Stimulated activated CD8-positive, alpha-beta memory T cell treated with anti-CD3 and anti-CD28 coated beads, Interleukin-2, amount 100 ng/mL, for 1 hour (primary cell): ENCODE measurements at places on chromosomes 6 and 20.

GRCh38 chr6:5522147-5522546 lies 260.8 kb downstream of the FARS2 start:
- DNase-seq = no peak

DNA sequence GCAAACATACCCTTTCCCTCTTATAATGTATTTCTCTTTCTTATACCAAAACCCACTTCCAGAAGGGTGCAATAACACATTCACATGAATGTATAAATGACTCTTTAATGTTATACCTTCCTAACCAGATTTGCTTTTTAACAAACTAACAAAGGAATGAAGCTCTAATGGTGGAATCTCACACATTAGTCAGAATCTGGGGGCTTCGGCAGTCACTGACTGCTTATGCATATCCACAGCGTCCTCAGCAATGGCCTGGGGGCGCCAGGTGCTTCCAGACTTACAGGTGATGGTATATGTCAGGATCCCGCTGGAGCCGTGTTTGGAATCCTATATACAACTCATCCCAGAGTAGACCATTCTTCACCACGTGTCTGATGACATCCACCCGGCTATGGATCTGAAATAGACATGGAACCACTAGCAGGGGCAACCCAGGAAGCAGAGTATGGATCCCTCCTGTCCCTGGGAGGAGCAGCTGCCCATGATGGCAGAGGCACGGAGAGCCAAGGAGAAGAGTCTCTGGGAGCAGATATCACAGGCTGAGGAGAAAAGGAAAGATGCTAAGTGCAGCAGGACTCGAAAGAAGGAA lies 150.8 kb upstream of the RIPOR2 start:
- no peak for DNase-seq

GRCh38 chr20:51768759-51769517 lies 748 bp upstream of the ATP9A start:
- no peak for DNase-seq

DNA sequence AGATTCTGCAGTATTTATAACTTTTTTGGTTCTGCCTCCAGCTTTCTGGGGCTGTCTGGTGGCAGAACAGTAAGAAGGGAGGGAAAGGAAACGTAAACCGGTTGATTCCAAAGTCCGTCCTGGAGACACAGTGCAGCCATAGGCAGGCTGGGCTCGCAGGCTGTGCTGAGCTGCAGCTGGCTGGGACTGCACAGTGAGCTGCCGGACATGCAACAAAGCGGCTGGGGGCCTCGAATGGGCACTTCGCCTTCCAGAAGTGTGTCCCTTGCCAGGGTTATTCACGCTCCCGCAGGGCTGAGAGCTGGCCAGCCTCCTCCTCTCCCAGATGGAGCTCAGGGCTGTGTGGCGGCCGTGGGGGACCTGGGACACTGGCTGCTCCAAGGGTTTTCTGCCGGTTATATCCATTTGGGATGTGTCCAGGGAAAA lies 78.1 kb upstream of the CD93 start:
- no peak for DNase-seq

DNA sequence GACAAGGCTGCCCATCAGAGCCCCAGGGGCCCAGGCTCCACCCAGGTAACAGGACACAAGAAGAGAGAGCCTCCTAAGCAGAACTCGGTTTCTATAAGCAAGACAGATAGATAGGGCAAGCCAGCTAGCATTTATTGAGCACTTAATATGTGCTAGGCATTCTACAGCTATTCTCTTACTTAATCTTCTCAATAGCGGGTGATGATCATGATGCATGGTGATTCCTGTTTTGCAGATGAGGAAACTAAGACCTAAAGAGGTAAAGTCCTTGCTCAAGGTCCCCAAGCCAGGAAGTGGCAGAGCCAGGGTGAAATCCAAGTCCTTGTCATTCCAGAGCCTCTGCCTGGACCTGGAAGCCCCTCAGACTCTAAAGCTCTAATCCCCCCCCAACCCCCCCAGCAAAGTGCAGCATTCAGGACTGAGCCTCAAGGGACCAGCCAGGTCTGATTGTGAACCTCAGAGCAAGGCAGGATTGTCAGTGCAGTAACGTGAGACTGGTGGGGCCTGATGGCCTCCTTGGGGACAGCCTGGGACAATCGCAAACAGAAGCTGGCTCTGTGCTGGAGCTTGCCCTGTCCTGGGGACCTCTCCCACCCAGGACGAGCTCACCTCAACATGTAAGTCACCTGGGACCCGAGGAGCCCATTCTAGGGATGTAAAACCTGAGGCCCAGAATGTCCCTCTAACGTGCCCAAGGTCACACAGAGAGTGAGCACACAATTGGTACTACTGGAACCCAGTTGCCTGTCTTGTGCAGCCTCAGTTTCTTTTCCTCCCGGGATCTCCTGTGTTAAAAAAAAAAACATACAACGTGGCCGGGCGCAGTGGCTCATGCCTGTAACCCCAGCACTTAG lies 48.4 kb upstream of the PTGIS start:
- no peak for DNase-seq
